Thyroid gland (tissue), 4 donors: ENCODE measurements at places on chromosomes 11 and 22.
A peak's percentile ranks its signal among the peaks of the same experiment; 100 is the strongest.

- no peak for DNase-seq
Measured at GRCh38 chr22:19290400-19291217, 910 bp downstream of the CLTCL1 start.

DNA sequence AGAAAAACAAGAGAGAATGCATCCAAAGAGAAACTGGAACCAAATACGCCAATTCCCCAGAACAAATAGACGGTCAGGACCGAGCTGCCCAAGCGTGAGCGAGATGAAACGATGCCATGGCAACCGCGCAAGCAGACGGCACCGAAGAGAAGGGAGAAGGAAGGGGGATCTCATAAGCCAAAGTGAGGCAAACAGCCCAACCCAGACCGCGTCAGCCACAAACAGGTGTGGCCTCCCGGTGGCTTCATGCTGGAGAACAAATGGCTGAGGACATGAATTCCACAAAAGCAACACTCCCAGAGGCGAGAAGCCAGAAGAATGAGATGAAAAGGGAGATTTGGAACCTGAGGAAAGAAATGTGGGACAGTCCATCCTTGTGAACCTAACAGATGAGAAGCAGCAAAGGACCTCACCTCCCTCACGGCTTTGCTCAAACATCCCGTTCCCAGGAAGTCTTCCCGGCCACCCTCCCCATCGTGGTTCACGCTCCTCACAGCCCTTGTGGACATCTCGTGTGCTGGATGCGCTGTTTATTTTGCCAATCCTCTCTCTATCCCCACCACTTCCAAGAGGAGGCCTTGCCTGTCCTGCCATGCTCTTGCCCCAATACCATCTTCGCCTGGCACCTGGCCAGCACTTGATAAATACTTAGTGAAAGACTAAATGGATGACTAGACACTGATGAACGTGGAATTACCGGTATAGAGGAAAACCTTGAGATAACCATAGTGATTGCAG, 89.1 kb upstream of the RTL6 start:
- no peak for DNase-seq

- DNase-seq, result no peak
Measured at GRCh38 chr11:111372538-111372937, 6.5 kb downstream of the POU2AF1 start.

GRCh38 chr22:42716221-42716620, 4.4 kb downstream of the A4GALT start:
- DNase-seq, result no peak

- no peak for DNase-seq
Measured at GRCh38 chr22:32520612-32521011, 46.0 kb downstream of the FBXO7 start.

GRCh38 chr11:69950120-69950519, 128.0 kb upstream of the ANO1 start:
- DNase-seq, result no peak

DNA sequence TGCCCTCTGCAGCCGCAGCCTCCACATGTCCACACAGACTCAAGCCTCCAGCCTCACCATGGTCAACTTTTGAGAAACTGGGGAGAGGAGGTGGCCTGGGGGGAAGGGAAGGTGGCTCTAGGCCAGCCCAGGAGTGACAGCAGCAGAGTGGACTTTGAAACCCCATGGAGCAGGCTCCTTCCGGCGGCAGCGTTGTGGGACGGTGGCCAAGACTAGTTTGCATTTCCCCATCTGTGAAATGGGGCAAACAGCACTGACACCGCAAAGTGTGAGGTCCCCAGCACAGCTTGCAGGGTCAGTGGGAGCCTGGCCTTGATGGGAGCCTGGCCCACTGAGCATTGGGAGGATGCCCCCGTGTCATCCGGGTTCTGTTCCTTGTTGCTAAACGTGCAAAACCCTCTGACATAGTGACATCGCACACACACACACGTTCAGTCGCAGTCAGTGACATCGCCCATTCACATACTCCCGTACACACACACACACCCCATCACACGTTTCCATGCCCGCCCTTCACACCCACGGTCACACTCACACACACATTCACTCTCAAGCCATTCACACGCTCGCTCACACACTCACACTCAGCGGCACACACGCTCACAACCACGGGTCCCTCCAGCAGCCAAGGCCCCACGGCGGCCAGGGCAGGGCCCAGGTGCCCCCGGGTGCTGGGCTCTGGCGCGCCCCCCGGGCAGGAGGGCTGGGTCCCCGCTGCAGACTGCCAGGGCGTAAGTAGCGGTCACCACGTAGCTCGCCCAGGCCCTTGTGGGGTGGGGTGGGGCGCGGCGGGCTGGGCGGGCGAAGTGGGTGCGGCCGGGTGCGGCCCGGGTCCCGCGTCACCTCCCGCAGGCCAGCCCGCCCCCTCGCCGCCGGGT, 585 bp downstream of the CYB5R3 start:
- peak; percentile 64 for DNase-seq

- DNase-seq, result no peak
Measured at GRCh38 chr11:28559492-28559891, 451.3 kb downstream of the METTL15 start.

GRCh38 chr22:44030051-44030701, 6.1 kb downstream of the PARVB start:
- no peak for DNase-seq

GRCh38 chr11:279040-279965, 1.1 kb downstream of the NLRP6 start:
- DNase-seq, result peak; percentile 1

GRCh38 chr11:43555816-43556611, 124.5 kb upstream of the HSD17B12 start:
- DNase-seq, result peak; percentile 20

GRCh38 chr22:47190276-47190956, 428.0 kb downstream of the TBC1D22A start:
- no peak for DNase-seq
